ENCODE measurements at places on chromosomes 2 and 18. TPM values are rescaled to one million over a fixed set of nuclear protein-coding genes. Genes with fewer than 3 reads are reported as not detected.

ARHGAP28 gene
- 10.0 TPM for total RNA-seq

DSC1 gene
- not detected for total RNA-seq

NEU2 gene
- 4.0 TPM for total RNA-seq

PPP1R1C gene
- 1.5 TPM for total RNA-seq

WDPCP gene
- 4.0 TPM for total RNA-seq

ADAM23 gene
- total RNA-seq = 0.22 TPM

LINC00305 gene
- not detected for total RNA-seq

ITPRIPL1 gene
- not detected for total RNA-seq

All from PC-3 (cell line).